ENCODE measurements at places on chromosomes 7 and 10.

- DNase-seq = no peak
Observed at GRCh38 chr10:59434463-59435321, 72.3 kb upstream of the FAM13C start.

DNA sequence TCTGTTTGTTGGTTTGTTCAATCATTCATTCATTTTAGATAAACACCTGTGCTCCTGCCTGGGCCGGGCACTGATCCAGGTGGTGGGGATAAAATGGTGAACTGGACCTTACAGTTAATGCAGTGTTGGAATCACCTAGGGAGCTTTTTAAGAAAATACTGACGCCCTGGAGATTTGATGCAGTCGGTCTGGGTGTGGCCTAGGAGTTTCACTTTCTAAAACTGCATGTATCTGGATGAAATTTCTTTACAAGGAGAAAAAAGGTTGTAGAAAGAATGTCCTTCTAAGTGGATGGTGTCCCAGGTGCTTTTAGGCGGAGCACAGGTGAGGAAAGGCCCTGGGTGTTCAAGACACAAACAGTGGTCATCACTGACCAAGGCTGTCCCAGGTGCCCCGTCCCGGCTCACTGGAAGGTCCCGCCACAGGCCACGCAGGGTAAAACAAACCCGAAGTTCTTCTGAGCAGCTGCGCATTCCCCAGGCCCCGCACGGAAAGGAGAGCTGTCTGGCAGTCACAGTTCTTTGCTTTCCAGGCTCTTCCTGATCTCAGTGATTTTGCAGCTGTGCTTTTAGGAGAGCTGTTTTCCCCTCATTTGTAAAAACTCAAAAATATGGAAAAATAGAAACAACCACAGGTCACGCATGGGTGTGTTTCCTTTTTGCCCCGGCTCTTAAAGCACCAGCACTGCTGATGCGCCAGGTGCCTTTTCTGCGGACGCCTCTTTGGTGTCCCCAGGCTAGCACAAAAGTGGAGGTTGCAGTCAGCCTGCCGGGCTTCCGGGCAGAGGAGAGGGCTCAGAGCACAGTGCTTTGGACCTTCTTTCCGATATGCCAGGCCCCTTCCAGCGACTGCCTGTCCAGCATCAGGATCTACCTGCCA lies 161.9 kb downstream of the GRK5 start:
- no peak for DNase-seq

DNA sequence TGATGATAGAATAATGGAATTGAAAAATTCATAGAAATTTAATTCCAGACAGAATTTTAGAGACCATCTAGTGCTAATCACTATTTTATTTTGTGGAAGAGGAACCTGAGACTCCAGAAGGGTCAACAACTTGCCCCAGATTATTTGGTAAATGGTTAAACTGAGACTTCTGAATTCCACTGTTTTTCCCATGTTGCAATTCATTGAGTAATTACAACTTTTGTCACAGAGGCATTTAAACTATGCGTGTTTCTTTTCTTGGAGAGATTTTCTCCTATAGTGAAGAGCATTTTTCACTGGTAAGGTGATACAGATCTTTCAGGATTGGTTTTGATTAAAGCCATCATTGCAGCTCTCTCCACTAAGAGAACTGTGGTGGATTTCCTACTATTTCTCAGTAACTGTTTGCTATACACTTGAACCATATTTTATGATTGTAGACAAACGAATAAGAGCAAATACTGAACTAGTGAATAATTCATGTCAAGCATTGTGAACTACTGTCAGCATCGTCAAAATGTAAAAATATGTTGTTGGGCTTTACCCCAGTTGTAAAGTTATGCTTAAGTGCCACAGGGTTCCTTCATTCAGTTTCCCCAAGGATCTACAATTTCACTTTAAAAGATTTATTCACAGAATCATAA lies 26.5 kb downstream of the LRGUK start:
- no peak for DNase-seq

- DNase-seq = no peak
Observed at GRCh38 chr10:1544929-1545328, 192.4 kb downstream of the ADARB2 start.

- no peak for DNase-seq
Observed at GRCh38 chr7:26346611-26347203, 55.0 kb downstream of the SNX10 start.

- DNase-seq = no peak
Observed at GRCh38 chr7:78959477-78959876, 494.0 kb downstream of the MAGI2 start.

DNA sequence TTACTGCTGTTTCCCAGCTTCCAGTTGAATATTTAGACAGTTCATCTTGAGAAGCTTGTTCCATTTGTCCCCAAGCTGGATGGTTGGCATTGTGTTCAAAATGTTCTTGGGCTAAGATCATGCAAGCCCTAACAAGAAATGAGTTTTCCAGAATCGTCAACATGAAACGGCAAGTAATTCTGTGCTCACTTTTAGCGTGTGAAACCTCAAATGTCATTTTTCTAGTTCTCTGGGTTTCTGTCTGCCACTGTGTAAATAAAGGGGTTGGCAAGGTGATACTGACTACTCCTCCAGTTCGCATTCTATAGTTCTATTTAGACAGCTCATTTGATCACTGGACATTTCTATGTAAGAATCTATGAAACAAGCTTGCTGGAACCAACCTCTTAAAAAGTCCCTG lies 194.0 kb downstream of the AHR start:
- no peak for DNase-seq

DNA sequence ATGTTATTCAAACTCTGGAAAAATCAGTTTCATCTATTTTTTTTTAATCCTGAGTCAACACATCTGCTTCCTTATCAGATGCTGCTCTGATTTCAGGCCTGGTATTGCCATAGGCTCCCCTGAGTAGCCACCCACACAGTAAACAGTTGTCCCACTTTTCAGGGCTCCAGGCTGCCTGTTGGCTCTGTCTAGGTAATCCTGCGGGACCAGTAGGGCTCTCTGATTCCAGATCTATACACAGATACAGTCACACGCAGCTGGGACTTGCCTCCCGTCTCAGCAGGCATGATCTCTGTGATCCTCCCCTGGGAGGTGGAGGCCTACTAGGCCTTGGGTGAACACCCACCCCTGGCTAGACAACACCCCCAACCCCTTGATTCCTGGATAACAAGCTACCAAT lies 206.1 kb downstream of the CREB5 start:
- DNase-seq = no peak

- no peak for DNase-seq
Observed at GRCh38 chr7:69467826-69468225, 130.4 kb upstream of the AUTS2 start.

DNA sequence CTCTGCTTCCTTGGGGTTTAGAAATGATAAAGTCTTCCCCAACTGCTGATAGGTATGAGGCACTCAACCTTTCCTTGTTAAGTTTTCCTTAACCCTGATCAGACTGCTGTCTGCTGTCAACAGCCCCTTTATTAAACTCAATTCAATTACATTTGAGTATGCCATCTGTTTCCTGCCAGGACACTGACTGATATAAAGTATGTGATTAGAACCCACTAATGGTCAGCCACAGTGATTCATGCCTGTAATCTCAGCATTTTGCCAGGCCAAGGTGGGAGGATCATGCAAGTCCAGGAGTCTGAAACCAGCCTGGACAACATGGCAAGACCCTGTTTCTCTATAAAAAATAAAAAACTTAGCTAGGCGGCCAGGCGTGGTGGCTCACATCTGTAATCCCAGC lies 18.1 kb downstream of the BAZ1B start:
- no peak for DNase-seq

DNA sequence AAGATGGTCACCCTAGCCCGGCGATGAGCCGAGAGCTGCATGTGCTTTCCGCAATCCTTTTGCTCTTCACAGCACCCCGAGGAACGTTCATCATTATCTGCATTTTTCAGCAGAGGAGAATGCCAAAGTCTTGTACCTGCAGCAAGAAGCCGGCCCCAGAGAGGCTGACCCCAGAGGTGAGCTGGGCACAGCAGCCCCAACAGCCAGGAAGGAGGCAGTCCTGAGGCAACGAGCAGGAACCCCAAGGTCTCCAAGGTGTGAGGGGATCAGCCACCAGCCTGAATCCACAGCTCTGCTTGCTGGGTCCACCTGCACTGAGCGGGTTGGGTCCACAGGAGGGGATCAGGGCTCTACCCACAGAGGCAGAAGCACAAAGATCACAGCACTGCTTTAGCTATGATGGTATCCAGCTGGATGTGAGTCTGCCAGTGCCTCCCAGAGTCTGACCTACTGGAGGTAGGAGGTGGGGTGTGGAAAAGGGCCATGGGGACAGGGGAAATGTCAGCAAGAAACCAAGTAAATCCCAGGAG lies 16.8 kb upstream of the GDF10 start:
- no peak for DNase-seq

DNA sequence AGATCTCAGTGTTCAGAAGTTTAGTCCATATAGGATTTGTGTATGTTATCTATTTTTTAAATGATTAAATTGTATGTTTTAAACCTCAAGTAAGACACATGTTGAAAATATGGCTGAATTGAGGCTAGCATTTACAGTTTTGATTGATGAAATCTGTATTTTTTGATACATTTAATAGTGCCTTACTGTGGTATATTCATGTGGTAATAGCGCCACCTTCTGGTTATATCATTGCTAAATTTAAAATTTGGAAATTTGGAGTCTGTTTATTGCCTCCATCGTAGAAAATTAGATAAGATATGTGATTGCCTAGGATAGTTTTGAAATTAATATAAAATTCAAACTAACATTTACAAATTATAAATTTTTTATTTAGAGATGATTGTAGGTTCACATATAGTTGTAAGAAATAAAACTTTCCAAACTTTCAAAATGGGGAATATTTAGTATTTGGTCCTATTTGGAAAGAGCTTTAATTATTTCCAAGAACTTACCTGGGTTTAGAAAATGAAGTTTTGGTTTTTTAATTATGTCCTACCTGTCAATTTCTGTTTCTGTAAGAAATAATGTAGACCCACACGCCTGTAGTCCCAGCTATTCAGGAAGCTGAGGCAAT lies 19.1 kb upstream of the ARMS2 start:
- no peak for DNase-seq

DNA sequence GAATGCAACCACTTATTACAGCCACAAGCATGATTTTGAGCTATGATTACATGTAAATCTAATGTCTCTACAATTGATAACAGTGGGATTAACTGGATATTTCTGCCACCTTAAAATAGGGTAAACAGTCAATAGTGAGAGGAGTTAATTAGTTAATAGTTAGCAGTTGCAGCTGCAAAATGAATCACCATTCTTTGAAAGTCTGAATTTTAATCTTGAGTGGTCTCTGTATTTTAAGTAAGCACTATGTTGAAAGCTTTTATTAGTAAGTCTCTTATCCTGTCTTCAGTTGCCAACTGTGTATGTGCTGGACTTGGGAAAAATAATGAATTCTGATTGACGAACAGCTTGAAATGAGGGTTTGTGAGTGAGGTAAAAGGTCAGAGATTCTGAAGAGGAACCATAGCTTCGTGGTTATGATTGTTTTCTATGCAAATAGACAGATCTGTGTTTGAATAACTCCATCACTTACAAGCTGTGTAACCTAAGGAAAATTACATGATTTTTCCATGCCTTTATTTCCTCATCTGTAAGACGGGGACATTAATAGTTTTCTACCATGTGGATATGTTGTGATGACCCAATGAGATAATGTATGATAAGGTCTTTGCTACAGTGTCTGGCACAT lies 75.2 kb downstream of the RNLS start:
- DNase-seq = no peak

DNA sequence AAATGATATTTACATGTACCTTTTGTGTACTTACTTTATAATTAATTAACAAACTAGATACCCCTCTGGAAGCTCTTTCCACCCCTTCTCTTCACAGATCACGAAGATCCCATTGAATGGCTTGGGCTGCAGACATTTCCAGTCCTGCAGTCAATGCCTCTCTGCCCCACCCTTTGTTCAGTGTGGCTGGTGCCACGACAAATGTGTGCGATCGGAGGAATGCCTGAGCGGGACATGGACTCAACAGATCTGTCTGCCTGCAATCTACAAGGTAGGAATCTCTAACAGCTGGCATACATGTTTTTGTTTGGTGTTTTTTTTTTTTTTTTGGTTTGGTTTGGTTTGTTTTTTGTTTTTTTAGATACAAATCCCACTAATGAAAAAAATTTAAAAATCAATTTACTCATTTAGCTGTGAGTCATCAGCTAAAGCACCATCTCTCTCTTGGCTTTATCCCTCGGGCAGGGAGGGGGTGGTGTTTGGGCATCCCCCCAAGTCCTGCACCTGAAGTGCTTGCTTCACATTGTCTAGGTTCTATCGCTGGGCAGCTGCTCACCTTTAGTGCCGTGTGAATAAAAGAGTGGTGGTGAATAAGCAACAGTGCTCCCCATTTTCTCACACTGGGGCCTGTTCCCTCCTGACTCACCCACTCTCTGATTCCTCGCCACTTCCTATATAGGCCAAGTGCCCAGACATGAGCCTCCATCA lies 68.9 kb downstream of the MET start:
- DNase-seq = no peak

- no peak for DNase-seq
Observed at GRCh38 chr10:3169673-3170072, 2.9 kb downstream of the PITRM1 start.

- DNase-seq = no peak
Observed at GRCh38 chr10:96830511-96831199, 1.4 kb upstream of the LCOR start.

GRCh38 chr7:148587076-148587475 lies 3.5 kb upstream of the C7orf33 start:
- no peak for DNase-seq

DNA sequence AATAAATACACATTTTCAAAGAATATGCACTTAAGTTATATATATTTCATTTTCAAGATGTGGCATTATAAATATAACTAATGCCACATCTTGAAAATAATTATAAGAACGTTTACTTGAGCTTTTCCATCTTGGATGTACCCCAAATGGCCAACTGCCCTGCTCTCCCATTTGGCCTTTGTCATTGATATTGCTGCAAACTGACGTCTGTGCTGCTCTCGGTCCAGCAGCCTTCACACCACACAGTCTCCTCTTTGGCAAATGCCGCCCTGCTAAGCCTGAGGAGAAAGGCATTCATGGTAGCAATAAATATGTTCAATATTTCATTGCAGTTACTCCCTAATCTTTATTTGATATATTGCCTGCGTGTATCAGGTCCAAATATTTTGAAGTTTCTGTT lies 384.6 kb upstream of the ADARB2 start:
- no peak for DNase-seq

DNA sequence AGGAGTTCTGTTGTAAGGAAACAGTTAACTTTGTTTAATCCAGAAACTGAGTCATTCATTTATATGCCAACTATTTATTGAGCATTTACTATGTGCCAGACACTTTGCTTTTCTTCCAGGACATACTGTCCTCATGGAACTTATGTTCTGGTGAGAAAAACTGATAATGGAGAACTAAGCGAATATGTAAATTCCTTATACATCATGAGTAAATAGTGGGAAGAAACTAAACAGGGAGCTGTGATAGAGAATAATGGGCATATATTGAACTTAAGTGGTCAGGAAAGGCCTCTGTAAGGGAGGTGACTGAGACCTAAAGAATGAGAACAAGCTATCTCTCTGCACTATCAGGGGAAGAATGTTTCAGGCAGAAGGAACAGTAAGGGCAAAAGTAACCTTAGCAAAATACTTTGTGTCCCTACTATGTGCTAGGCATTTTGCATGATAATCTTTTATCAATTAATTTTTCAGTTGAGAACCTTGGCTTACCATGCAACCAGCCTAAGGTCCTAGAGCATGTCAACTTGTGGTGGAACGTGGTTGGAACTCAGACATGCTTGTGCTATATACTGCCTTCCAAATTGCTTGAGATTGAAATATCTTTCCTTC lies 45.4 kb downstream of the ST7 start:
- no peak for DNase-seq

- no peak for DNase-seq
Observed at GRCh38 chr7:94111009-94111408, 106.9 kb upstream of the BET1 start.

GRCh38 chr7:133625046-133625445 lies 372.2 kb downstream of the EXOC4 start:
- DNase-seq = no peak
